ENCODE measurements at places on chromosomes 6 and 20.

- no peak for DNase-seq
Observed at GRCh38 chr6:89503641-89504040, 70.7 kb downstream of the ANKRD6 start.

GRCh38 chr6:147046141-147046877, 157.9 kb upstream of the STXBP5 start:
- no peak for DNase-seq

GRCh38 chr6:121321282-121321681, 13.0 kb downstream of the TBC1D32 start:
- DNase-seq = no peak

DNA sequence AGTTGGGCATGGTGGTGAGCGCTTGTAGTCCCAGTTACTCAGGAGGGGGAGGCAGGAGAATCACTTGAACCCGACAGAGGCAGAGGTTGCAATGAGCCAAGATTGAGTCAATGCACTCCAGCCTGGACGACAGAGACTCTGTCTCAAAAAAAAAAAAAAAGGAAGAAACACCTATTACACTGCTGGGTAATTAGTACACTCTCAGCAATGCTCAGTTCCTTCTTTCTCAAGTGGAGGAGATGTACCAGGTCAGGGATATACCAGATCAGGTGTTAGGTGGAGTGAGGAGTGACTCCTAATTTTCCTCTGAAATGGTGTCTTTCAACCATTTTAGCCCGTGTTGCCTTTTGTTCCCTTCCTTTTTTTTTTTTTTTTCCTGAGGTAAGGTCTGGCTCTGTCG, 30.0 kb upstream of the UBR2 start:
- no peak for DNase-seq

- no peak for DNase-seq
Observed at GRCh38 chr20:19937218-19937617, 79.9 kb upstream of the NAA20 start.

GRCh38 chr20:63733579-63734081, 2.8 kb upstream of the LIME1 start:
- DNase-seq = no peak

DNA sequence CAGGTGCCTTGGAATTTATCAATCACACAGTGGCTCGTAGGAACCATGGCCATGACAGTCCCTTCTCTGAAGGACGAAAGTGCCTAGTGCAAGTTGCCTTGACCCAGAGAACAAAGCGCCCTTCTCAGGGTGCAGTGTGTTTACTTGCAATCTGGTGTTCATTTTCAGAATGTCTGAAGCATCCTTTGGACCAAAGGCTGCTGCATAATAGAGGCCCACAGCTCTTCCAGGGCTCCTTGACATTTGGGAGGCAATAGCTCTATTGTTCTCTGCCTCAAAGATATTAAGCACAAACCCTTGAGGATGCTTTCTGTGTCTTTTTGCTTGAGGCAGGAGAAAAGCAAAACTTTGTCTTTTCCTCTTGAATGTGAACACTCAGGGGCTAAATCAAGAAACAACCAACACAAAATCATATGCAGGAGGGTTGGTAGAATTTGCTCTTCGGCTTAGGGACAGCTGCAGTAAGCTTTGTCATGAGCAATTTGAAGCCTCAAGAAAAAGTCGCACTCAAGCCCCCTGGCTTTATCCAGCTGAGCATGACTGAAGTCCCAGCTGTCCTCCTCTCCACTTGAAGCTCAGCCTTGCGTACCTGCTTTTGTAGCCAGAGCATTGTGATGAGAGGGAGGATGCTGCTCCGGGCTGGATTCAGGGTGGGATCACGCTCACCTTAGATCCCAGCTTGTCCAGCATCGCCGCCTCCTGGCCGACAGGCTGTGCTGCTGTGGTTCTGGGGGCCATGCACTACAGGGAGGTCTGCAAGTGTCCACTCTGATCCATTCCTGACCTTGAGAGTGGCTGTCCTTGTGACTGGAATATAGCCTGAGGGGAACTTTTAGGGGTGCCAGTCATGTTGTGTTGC, 495.4 kb downstream of the CDH26 start:
- DNase-seq = no peak

DNA sequence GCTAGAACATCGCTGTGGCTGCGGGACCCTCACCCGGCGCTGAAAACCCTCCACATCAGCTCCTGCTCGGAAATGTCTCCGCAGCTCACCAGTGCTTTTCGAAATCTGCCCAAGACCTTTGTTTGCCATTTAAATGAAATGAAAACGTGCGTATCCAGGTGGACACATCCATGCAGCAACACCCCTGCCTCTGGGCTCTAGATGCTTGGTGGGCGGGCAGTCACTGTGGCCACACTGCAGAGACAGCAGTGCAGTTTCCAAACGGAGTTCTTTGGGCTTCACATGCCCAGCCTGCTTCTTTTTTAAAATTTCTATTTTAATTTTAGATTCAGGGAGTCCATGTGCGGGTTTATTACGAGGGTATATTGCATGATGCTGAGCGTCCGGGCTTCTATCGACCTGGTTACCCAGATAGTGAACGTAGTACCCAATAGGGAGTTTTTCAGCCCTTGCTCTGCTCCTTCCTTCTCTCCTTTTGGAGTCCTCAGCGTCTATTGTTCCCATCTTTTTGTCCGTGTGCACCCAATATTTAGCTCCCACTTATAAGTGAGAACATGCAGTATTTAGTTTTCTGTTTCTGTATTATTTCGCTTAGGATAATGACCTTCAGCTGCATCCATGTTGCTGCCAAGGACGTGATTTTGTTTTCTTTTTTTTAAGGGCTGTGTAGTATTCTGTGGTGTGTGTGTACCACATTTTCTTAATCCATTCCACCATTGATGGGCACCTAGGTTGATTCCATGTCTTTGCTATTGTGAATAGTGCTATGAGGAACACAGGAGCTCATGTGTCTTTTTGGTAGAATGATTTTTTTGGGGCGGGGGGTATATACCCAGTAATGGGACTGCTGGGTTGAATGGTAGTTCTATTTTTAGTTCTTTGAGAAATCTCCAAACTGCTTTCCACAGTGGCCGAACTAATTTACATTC, 4.8 kb upstream of the TUBB2B start:
- no peak for DNase-seq

GRCh38 chr6:19472850-19473249, 364.3 kb upstream of the ID4 start:
- no peak for DNase-seq

GRCh38 chr6:139887275-139887674, 512.8 kb upstream of the CITED2 start:
- DNase-seq = no peak

GRCh38 chr6:151205721-151206600, 33.8 kb upstream of the AKAP12 start:
- no peak for DNase-seq

- no peak for DNase-seq
Observed at GRCh38 chr20:32762754-32763201, 593 bp downstream of the DNMT3B start.

GRCh38 chr20:9214685-9215084, 145.8 kb downstream of the PLCB4 start:
- peak; percentile 89 for DNase-seq

GRCh38 chr6:149445095-149445466, 39.7 kb downstream of the ZC3H12D start:
- no peak for DNase-seq

GRCh38 chr6:43290339-43290904, 7.6 kb upstream of the SLC22A7 start:
- no peak for DNase-seq

GRCh38 chr6:113539202-113539601, 317.9 kb upstream of the MARCKS start:
- DNase-seq = no peak

GRCh38 chr6:81552644-81553043, 199.8 kb downstream of the TENT5A start:
- DNase-seq = no peak

DNA sequence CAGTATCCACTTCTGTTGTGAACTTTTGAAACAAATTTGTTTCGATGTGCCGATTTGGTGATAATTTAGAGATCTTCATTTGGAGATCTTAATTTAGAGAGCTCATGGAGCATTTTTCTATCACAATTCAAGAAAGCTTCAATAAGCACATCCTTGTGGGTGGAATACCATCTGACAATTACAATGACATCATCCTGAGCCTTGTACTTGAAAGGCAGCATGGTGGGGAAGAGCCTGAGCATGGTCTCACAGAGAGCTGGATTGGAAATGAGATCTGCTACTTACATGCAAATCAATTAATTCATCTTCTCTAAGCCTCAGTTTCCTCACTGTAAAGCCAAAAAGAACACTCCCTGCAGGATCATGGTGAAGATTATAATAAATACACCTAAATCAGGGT, 75.9 kb downstream of the FRK start:
- no peak for DNase-seq

- no peak for DNase-seq
Observed at GRCh38 chr6:3282476-3283236, 23.9 kb downstream of the PSMG4 start.

GRCh38 chr6:31559606-31559957, 12.2 kb downstream of the NFKBIL1 start:
- no peak for DNase-seq

- no peak for DNase-seq
Observed at GRCh38 chr6:15960740-15961634, 167.9 kb upstream of the MYLIP start.

DNA sequence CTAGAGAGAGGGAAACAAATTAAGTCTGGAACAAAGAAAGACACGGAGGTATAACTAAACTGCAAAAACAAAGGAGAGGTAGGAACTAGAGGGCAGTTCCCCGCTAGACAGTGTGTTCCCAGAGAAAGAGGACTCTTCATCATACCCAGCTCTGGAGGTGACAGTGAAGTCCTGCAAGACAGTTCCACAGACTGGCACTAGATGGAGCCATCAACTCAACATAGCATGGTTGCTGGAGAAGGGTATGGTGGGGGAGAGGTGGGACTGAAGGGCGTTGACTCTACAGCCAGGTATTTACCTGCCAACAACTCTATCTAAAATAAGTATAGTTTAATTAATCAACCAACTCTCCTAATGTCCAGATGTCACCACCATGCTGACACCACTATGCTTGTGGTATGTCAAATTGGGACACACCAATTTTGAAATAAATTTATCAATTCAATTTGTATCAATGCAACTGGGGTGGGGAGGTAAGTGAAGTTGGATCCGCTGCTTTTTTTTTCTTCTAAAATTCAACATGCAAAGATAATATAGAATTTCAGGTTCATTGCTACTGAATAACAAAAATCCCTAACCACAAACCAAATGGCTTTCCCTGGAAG, 9.7 kb downstream of the BACH2 start:
- no peak for DNase-seq

GRCh38 chr6:66935612-66936011, 1228.6 kb upstream of the EYS start:
- DNase-seq = no peak

DNA sequence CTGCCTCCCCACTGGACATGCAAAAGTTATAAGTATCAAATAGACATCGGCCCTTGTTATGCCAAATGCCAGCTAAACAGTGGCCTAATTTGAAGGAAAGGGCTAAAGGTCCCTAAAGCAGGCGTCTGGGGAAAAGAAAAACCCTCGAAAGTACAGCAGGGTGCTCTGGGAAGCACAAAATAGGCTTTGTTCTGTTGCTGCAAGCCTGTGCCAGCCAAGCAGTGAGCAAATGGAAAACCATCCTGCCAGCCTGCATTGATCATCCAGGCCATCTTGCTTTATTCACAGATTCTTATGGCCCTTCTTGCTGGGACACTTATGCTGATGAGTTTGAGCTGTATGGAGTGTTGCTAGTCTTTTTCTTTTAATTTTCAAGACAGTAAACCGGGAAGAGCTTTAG, 62.2 kb upstream of the PLEKHG1 start:
- no peak for DNase-seq

GRCh38 chr20:10596710-10597121, 77.1 kb downstream of the JAG1 start:
- DNase-seq = no peak

DNA sequence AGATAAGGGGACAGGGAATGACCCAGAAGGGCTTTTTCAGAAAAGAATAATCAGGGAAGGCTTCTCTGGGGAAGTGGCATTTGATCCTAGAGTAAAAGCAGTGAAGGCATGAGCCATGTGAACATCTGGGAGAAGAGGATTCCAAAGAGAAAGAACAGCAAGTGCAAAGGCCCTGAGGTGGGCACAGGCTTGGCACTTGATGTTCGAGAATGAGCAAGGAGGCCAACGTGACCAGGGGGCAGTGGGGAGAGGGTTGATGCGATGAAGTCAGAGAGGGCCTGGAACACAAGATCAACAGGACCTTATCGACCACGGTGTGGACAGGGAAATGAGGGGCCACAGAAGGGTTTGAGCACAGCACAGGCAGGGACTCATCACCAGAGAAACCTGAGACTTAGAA, 5.8 kb downstream of the GRM4 start:
- DNase-seq = no peak

DNA sequence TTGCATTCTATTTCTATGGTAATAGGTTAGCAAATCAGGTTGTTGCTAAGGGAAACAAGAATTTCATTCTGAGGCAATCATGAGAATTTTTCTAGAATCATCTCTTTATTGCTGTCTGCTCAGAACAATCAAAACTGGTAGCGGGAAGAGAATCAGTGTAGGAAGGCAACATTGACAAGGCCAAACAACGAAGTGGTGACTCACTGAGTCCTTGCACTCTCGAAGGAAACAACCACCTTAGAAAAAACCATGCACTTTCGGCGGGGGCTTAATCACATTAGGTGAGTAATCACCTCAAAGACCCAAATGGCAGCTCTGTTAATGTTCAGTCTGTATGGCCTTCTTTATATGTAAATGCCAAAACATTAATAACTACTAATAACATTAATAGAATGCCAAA, 78.8 kb upstream of the MAP7 start:
- no peak for DNase-seq

DNA sequence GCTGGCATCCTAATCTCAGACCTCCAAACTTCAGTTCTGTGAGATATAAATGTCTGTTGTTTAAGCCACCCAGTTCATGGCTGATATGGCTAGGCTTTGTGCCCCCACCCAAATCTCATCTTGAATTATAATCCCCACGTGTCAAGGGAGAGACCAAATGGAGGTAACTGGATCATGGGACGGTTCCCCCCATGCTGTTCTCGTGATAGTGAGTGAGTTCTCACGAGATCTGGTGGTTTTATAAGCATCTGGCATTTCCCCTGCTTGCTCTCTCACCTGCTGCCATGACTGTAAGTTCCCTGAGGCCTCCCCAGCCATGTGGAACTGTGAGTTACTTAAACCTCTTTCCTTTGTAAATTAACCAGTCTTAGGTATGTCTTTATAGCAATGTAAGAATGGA, 56.7 kb downstream of the KIAA0319 start:
- DNase-seq = no peak

- no peak for DNase-seq
Observed at GRCh38 chr20:36836591-36837269, 39.2 kb upstream of the TLDC2 start.

DNA sequence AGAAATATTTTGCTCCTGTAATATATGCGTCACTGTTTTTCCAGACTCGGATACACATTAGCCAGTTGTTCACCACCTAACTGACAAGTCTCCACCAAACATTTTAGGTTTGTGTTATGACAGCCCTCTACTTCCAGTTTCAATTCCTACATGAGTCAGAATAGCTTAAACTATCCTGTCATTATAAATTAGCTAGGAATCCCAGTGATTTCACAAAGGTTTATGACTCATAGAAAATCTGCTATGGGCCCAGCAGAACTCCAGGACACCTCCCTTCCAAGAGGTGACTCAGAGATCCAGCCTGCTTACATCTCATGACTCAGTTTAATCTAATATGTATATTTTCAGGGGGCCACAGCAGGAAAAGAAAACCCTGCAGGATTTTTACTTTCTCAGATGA, 17.4 kb upstream of the PLCB4 start:
- DNase-seq = peak; percentile 95

Measured in fibroblast of skin of left biceps (primary cell).